Left ventricle myocardium inferior (tissue), 1 donor: ENCODE measurements at places on chromosomes 1 and 21. TPM values are rescaled to one million over a fixed set of nuclear protein-coding genes. Genes with fewer than 3 reads are reported as not detected.
A peak's percentile ranks its signal among the peaks of the same experiment; 100 is the strongest.

Gene LRRC8C
- total RNA-seq: 6.2 TPM

Gene WDR77
- total RNA-seq: 30.7 TPM

Gene ABCA4
- 0.11 TPM for total RNA-seq

Gene HHAT
- 2.1 TPM for total RNA-seq

Gene PER3
- total RNA-seq: 12.5 TPM

DNA sequence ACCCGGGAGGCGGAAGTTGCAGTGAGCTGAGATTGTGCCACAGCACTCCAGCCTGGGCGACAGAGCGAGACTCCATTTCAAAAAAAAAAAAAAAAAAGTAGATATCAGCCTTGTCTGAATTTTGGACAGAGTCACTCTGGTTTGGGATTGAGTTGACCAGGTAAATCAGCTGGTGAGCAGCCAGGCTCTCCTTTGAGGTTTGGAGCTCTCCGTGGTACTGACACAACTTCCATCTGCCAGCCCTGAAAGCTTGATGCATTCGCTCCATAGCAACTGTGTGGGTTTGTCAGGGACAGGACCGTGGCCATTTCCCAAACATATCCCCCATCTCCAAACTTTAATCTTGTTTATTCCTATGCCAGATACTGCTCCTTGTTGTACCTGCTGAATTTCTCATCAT, 155.2 kb downstream of the DMRTA2 start:
- H3K27ac ChIP-seq: no peak overlapping the region
- DNase-seq: no peak
- H3K27me3 ChIP-seq: peaks cover 25% of the 10 kb centered on the region
- no peaks in the 10 kb centered on the region for H3K4me1 ChIP-seq

GRCh38 chr1:41847733-41848132, 71.0 kb downstream of the HIVEP3 start:
- no peak overlapping the region for H3K4me3 ChIP-seq
- no peaks in the 10 kb centered on the region for H3K36me3 ChIP-seq
- peak overlapping the region; percentile 81 for H3K27ac ChIP-seq
- H3K4me1 ChIP-seq: peaks cover 64% of the 10 kb centered on the region

DNA sequence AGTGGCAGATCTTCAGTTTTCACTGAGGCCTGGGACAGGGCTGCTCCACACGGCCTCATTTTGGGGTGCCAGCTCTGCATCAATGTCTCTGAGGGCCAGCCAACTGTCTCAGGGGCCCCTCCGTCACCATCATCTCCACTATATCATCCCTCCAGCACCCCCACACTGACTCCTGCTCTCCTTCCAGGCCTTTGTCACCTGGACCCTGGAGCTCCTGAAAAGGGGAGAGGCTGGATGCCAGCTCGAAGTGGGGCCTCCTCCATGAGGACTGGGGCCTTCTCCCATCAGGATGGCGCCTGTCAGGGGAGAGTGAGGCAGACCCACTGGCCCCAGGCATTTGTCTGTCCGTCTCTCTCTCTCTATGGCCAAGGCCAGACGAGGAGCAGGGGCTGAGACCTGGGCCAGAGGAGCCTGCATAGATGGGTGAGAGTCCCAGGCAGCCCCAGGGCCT, 44.7 kb upstream of the LRP8 start:
- H3K36me3 ChIP-seq: no peaks in the 10 kb centered on the region
- H3K4me1 ChIP-seq: peaks cover 6% of the 10 kb centered on the region
- H3K27ac ChIP-seq: no peak overlapping the region
- DNase-seq: no peak

DNA sequence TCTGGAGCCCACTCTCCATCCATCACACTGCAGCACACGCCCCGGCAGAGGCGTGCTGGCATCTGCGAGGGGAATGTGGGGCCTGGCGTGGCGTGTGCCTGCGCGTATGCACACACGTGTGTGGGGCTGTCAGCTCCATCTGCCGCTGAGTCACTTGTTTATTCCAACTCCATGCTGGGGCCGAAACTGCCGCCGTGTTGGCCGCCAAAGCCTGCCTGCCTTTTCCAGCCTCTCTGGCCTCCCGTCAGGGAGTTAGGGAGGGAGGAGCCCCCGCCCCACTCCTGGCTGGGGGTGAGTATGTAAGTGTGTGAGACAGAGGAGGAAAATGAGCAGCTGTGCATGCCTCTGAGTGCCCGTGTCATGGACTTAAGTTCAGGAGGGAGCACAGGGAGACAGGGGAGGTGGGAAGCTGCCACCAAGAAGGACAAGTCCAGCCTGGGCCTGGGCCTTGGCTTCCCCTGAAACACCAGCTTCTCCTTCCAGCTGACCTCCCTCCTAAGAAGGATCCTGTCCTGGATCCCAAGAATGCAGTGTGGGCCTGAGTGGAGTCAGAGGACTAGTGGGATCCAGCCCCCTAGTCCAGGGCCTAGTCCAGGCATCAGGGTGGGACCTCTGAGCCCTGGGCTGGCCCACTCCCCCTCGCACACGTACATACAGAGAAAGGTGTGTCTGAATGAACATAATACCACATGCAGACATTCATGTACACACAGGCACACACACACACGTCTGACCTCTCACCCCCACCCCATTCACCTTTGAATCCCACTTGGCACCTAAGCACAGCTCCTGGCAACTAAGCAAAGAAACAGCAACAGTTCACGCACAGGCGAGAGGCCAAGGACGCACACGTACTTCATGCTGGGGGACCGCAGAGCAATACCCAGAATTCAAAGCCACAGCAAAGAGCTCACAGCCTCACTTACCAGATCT, 24.7 kb downstream of the MEF2D start:
- peak overlapping the region; percentile 75 for H3K27ac ChIP-seq
- peaks cover 99% of the 10 kb centered on the region for H3K36me3 ChIP-seq
- H3K4me1 ChIP-seq: peaks cover 100% of the 10 kb centered on the region
- H3K4me3 ChIP-seq: no peak overlapping the region
- peak; percentile 84 for DNase-seq

DNA sequence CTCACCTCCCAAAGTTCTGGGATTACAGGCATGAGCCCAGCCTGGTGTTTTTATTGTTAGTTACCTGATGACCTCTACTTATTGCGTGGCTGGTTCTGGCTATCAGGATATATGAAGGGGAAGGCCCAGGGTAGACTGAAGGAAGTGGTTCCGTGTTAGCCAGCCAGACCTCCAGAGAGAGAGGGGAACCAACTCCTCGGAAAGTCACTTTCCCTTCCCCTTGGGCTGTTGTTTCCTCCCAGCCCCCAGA, 2.5 kb upstream of the RCSD1 start:
- no peaks in the 10 kb centered on the region for H3K36me3 ChIP-seq
- no peaks in the 10 kb centered on the region for H3K27me3 ChIP-seq
- peak overlapping the region; percentile 96 for H3K27ac ChIP-seq
- no peak overlapping the region for H3K4me3 ChIP-seq

DNA sequence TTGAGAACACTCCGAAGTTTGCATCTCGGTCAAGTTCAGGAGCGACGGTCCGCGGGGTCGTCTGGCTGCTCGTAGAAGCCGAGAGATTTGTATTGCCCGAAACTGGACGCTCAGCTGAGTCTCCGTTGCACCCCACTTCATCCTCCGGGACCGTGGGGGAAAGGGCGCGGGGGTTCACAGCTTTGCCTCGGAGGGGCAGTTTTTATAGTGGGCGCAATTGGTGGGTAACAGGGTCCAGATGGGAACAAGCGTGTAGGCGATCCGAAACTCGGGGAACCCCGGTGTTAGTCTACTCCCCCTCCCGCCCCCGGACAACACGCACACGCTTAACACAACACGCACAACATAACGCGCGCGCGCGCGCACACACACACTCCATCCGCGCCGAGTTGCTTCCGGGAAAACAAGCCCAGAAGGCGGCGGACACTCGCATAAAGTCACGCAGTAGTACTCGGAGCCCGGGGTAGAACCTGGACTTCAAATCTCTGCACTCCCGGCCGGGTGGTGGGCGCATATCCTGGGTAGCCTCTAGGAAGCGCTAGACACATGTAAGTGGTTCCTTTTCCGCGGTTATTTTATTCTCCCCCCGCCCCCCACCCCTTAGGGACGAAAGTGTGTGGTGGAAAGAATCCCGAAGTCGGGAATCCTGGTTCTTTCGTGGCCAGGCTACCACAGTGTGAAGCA, 1.1 kb upstream of the JUN start:
- peaks cover 53% of the 10 kb centered on the region for H3K4me1 ChIP-seq
- H3K4me3 ChIP-seq: peak overlapping the region; percentile 94
- peak; percentile 90 for DNase-seq
- peaks cover 16% of the 10 kb centered on the region for H3K36me3 ChIP-seq
- peak overlapping the region; percentile 99 for H3K27ac ChIP-seq
- H3K27me3 ChIP-seq: no peaks in the 10 kb centered on the region

DNA sequence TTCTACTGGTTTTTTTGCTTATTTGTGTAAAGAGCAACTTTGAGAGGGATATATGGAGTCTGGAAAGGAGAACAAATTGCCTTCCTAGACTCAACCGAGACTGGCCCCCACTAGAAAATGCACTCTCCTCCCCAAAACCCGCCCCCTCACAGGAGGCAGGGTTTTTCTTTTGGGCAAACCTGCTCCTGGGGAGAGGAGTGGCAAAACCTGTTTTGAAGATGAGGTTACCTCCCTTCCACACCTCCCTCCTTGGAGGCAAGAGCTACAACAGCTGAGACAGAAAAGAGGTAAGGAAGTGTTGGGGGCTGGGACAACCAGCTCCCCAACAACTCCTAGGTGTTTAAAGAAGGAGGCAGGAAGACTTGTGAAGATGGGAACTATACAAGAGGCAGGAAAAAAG, at the start of gene BNIPL:
Gene BNIPL, plus strand, starts transcription at position 231 of the 400 bp plus-strand sequence. Its CDS starts 140 bp downstream, at position 371.
- no peaks in the 10 kb centered on the region for H3K27me3 ChIP-seq
- peaks cover 38% of the 10 kb centered on the region for H3K36me3 ChIP-seq
- peak within 1 kb of the TSS; percentile 47 for H3K27ac ChIP-seq
- peaks cover 29% of the 10 kb centered on the region for H3K4me1 ChIP-seq
- no peak for DNase-seq

GRCh38 chr1:222009105-222009730, 267.3 kb upstream of the DUSP10 start:
- no peak overlapping the region for H3K4me3 ChIP-seq
- no peaks in the 10 kb centered on the region for H3K27me3 ChIP-seq
- H3K36me3 ChIP-seq: no peaks in the 10 kb centered on the region
- no peak overlapping the region for H3K27ac ChIP-seq
- no peaks in the 10 kb centered on the region for H3K4me1 ChIP-seq

GRCh38 chr1:18949686-18950400, 6.6 kb downstream of the IFFO2 start:
- DNase-seq: no peak
- H3K36me3 ChIP-seq: no peaks in the 10 kb centered on the region
- no peaks in the 10 kb centered on the region for H3K27me3 ChIP-seq

- no peaks in the 10 kb centered on the region for H3K4me1 ChIP-seq
- DNase-seq: no peak
- H3K36me3 ChIP-seq: peaks cover 58% of the 10 kb centered on the region
- no peak overlapping the region for H3K4me3 ChIP-seq
- no peaks in the 10 kb centered on the region for H3K27me3 ChIP-seq
These were observed 41.0 kb downstream of the CEP350 start for GRCh38 chr1:179995576-179995975.

DNA sequence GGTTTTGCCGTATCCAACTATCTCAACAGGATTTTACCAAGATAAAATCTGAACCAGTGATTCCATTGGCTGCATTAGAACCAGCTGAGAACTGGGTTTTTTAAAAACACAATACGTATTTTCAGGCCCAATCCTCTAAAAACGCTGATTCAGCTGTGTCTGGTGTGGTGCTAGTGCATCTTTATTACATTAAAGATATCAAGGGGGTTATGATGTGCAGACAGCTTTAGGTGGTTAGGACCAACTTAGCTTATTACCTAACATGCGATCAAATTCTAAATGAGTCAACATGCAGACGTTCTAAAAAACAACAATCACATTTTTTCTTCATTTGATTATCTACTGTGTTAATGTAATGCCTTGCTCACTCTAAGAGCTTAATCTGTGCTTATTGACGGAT, 32.0 kb upstream of the EXO1 start:
- no peaks in the 10 kb centered on the region for H3K36me3 ChIP-seq
- no peak overlapping the region for H3K4me3 ChIP-seq
- H3K27ac ChIP-seq: no peak overlapping the region
- peaks cover 1% of the 10 kb centered on the region for H3K27me3 ChIP-seq
- DNase-seq: no peak
- H3K4me1 ChIP-seq: no peaks in the 10 kb centered on the region

- DNase-seq: peak; percentile 83
- H3K4me3 ChIP-seq: no peak overlapping the region
- H3K27ac ChIP-seq: peak overlapping the region; percentile 62
- H3K27me3 ChIP-seq: no peaks in the 10 kb centered on the region
- peaks cover 6% of the 10 kb centered on the region for H3K36me3 ChIP-seq
These were observed 7.8 kb downstream of the C1orf162 start for GRCh38 chr1:111481387-111482221.

DNA sequence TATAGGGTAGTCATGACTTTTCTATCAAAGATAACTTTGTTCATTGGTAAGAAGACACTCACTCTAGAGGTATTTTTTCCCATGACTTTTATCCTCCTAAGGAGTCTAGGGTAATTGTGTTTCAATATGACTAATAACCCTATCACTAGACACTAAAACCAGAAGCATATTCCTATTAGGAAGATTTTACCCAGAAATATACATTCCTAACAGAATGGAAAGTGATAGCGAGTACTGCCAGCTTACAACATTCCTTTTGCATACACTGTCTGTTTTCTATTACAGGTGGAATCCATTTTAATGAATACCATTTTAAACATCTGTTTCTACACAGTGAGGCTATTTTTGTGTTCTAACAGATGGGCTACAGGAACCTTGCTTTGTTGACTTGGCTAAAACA, 31.4 kb upstream of the C1orf185 start:
- no peak for DNase-seq
- no peak overlapping the region for H3K27ac ChIP-seq
- no peaks in the 10 kb centered on the region for H3K36me3 ChIP-seq

DNA sequence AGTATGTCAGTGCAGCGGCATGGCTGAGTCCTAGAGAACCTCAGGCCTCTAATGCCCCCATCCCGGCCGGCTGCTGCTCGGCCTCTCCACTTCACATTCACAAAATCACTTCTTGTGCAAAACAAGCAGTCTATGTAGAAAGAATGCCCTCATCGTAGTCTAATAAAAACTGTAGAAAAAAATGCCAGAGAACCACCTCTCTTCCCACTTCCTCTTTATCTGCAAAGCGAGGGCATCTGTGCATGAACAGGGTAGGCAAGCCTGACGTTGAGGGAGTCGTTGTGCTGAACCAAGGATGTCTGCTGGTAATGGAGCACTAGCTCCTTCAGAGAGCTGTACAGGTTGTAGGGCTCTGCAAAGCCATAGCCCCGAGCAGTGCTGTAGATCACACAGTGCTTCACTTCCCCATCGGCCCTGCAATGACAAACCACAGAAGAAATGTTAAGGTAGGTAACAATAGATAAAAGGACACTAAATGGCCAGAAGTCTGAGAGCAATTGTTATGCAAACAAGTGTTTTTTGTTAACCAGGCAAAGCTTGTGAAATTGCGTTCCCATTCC, 88.9 kb downstream of the PIK3R3 start:
- H3K36me3 ChIP-seq: peaks cover 46% of the 10 kb centered on the region
- H3K27me3 ChIP-seq: no peaks in the 10 kb centered on the region
- H3K27ac ChIP-seq: peak overlapping the region; percentile 2
- H3K4me3 ChIP-seq: no peak overlapping the region
- H3K4me1 ChIP-seq: peaks cover 53% of the 10 kb centered on the region

- H3K4me1 ChIP-seq: no peaks in the 10 kb centered on the region
- H3K4me3 ChIP-seq: no peak overlapping the region
- no peaks in the 10 kb centered on the region for H3K27me3 ChIP-seq
- H3K27ac ChIP-seq: no peak overlapping the region
- no peaks in the 10 kb centered on the region for H3K36me3 ChIP-seq
These were observed 63.7 kb downstream of the HLCS start for GRCh38 chr21:36902793-36903192.

GRCh38 chr1:94068999-94069918, 51.7 kb downstream of the ABCA4 start:
- H3K4me3 ChIP-seq: no peak overlapping the region
- peak; percentile 41 for DNase-seq
- no peaks in the 10 kb centered on the region for H3K27me3 ChIP-seq
- peaks cover 72% of the 10 kb centered on the region for H3K4me1 ChIP-seq
- H3K36me3 ChIP-seq: no peaks in the 10 kb centered on the region
